ENCODE measurements at places on chromosomes 2 and 18.

GRCh38 chr18:75070235-75070624, 138.7 kb downstream of the PTGR3 start:
- H3K27ac ChIP-seq: peak overlapping the region; percentile 71
- H3K4me3 ChIP-seq: peak overlapping the region; percentile 54
- no peaks in the 10 kb centered on the region for H3K27me3 ChIP-seq
- peaks cover 53% of the 10 kb centered on the region for H3K4me1 ChIP-seq
- no peaks in the 10 kb centered on the region for H3K36me3 ChIP-seq

DNA sequence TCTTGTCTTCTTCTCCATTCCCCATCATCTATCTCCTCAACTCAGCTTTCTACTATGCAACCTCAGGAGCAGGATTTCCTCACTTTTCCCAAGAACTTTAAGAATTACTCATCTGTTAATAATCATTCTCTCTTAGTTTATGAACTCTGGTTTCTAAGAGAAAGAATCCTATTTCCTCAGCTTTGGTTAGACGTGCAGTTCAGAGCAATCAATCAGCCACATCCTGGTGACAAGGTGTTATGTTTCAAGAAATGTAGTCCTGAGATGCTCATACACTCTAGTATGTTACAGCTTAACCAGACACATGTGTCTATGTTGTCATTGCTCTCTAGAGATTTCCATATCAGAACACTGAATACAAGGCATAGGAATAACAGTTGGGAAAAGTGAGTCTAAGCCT, 277.9 kb downstream of the MBD2 start:
- H3K4me1 ChIP-seq: no peaks in the 10 kb centered on the region
- no peaks in the 10 kb centered on the region for H3K36me3 ChIP-seq
- H3K4me3 ChIP-seq: no peak overlapping the region
- no peak for DNase-seq
- H3K27me3 ChIP-seq: no peaks in the 10 kb centered on the region

GRCh38 chr18:44098551-44099098, 582.1 kb upstream of the SETBP1 start:
- H3K4me1 ChIP-seq: no peaks in the 10 kb centered on the region
- H3K27ac ChIP-seq: no peak overlapping the region
- no peak for DNase-seq
- H3K27me3 ChIP-seq: no peaks in the 10 kb centered on the region
- no peaks in the 10 kb centered on the region for H3K36me3 ChIP-seq

DNA sequence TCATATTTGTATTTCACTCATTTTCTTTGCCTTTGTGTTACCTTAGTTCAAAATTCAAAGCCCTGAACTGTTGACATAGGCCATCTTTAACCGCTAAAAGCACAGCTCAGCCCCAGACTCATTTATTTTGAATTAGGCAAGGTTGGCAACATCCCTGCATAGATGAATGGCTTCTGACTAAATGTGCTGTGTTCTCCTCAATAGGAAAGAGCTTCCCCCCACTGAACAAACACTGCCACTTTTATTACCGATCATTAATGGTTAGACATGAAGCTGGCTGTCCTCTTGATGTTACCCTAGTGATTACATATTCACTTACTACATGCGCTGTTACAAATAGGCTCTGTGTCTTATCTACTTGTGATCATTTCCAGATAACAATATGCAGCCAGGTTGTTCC, 170.7 kb downstream of the ADCYAP1 start:
- no peak overlapping the region for H3K27ac ChIP-seq
- no peak overlapping the region for H3K4me3 ChIP-seq
- DNase-seq: no peak
- H3K4me1 ChIP-seq: no peaks in the 10 kb centered on the region
- no peaks in the 10 kb centered on the region for H3K36me3 ChIP-seq

- no peak overlapping the region for H3K27ac ChIP-seq
- no peaks in the 10 kb centered on the region for H3K4me1 ChIP-seq
Observed at GRCh38 chr18:26460449-26461091, 87.8 kb downstream of the KCTD1 start.

DNA sequence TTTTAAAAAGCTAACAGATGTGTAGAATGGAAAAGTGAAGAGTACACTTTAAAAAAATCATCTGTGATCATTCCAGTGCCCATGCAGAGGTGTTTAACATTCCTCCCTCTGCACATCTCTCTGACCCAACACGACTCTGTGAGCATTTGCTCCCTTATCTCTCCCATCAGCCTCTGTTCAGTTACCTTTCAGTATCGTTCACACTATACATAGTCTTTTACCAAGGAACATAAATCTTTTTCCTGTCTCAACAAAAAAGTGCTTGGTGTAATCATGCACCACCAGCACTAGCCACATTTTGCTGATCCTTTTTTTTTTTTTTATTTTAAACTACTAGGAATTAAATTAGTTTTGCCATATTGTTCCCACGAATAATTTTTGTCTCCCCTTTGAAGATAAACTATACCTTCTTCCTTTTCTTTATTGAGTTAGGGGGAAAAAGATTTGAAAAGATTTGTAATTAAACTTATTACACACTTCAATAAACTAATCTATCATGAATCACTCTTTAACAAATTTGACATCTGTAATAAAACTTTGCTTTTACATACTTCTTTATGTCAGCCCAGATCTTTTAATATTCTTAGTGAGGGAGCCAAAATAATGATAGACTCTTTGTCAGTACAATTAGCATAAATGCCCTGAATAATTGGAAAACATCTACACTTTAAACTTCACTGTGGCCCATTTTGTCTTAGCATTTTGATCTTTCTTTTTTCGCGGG, 489.8 kb upstream of the FANCL start:
- no peak overlapping the region for H3K27ac ChIP-seq
- no peak overlapping the region for H3K4me3 ChIP-seq
- no peaks in the 10 kb centered on the region for H3K4me1 ChIP-seq
- no peaks in the 10 kb centered on the region for H3K36me3 ChIP-seq

DNA sequence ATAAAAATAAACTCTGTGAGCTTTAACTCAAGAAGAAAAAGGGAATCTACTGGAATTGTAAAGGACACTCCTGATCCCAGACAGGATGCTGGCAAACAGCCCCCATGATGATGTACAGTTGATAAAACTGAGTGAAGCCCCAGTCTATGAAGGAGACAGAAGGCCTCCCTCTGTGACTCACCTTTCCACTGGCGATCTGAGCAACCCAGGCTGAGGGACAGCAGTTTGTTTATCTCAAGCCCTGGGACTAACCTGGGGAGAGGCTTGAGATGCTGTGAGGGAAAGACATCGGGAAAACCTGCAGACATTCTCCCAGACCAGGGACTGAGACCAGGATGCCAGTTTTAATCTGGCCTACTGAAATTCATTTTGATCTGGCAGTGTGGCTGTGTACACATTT, 104.5 kb upstream of the CDH2 start:
- no peaks in the 10 kb centered on the region for H3K4me1 ChIP-seq
- no peaks in the 10 kb centered on the region for H3K36me3 ChIP-seq
- no peak overlapping the region for H3K27ac ChIP-seq
- no peaks in the 10 kb centered on the region for H3K27me3 ChIP-seq
- no peak for DNase-seq

GRCh38 chr18:70036771-70037347, 89.2 kb upstream of the CD226 start:
- H3K4me1 ChIP-seq: no peaks in the 10 kb centered on the region
- no peak overlapping the region for H3K27ac ChIP-seq
- H3K27me3 ChIP-seq: no peaks in the 10 kb centered on the region
- no peak overlapping the region for H3K4me3 ChIP-seq
- no peak for DNase-seq

GRCh38 chr2:55420439-55420725, 726 bp upstream of the CCDC88A start:
- no peak for DNase-seq
- H3K27me3 ChIP-seq: no peaks in the 10 kb centered on the region
- H3K4me3 ChIP-seq: peak overlapping the region; percentile 94

GRCh38 chr2:231611273-231612108, 18.8 kb downstream of the TEX44 start:
- peak; percentile 75 for DNase-seq
- H3K4me3 ChIP-seq: no peak overlapping the region
- H3K27me3 ChIP-seq: no peaks in the 10 kb centered on the region
- H3K36me3 ChIP-seq: no peaks in the 10 kb centered on the region

DNA sequence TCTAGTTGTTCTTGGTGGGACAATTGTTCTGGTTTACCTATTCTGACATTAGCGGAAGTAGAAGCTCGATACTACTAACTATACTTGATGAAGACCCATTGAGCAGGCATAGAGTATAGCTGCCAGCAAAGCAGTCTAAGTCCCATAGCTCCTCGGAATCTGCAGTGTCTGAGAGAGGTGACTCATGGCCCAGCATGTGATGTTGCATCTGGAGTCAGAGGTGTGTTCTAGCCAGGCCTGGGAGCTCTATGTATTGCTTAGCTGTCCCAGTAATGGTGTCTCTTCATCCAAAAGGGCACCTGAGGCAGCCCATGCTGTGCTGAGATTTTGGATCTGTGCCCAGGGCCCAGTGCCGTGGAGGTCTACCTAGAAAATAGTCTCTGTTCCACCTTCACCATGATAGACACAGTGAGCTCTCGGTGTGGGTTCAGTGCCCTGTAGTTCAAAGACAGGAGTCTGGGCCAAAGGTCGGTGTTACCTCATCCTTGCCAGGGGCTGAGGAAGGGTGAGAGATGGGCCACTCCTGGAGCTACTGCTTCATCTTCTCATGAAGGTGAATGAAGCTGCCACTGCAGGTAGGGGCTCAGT, 47.3 kb downstream of the MEX3C start:
- no peaks in the 10 kb centered on the region for H3K27me3 ChIP-seq
- no peak for DNase-seq
- H3K27ac ChIP-seq: no peak overlapping the region
- no peaks in the 10 kb centered on the region for H3K36me3 ChIP-seq
- H3K4me1 ChIP-seq: peaks cover 37% of the 10 kb centered on the region

DNA sequence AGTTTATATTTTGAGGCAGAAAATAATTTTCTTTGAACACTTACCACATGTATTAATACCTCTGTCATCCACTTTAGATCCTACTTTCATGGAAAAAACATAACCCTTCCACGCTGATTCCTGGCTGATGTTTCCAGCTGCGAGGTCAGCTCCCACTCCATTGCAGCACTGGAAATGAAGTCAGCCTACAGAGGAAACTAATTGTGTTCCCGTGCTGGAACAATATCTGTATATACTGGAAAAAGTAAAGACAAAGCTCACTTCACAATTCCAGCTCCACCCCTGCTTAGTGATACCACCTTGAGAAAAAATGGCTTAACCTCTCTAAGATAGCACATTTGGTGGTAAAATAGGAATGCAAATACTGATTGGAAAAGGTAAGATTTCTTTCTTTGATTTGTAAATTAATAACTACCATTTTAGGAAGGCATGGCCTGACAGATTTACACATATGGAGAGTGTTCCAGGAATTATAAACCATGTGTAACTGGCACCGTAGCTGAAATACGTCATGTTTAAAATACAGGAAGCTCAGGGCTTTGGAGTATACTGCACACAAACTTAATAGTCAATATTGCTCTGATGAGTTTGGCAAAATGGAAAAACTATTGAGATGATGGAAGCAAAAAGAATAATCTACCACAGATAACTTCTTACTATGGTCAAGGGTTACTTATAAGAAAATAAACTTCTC, 90.0 kb downstream of the TRIB2 start:
- no peak for DNase-seq
- no peak overlapping the region for H3K4me3 ChIP-seq
- no peak overlapping the region for H3K27ac ChIP-seq
- H3K36me3 ChIP-seq: no peaks in the 10 kb centered on the region

DNA sequence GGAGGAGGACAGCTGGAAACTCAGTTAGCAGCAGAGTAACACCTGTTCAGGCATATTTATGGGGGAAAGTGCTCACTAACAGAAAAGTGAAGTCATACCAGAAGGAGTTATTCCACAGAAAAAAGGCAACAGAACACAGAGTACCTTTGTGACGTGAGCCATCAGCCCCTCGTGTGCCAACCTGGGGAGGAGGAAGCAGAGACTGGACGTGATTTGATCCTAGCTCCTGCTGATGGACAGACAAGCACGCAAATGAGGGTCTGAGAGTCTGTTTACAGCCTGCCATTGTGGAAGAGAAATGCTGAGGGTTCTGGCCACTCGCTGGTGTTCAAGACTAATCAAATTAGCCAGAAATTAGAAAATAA, 120.7 kb downstream of the ZNF521 start:
- no peaks in the 10 kb centered on the region for H3K36me3 ChIP-seq
- DNase-seq: no peak
- H3K27ac ChIP-seq: no peak overlapping the region
- no peak overlapping the region for H3K4me3 ChIP-seq
- H3K27me3 ChIP-seq: no peaks in the 10 kb centered on the region
- H3K4me1 ChIP-seq: no peaks in the 10 kb centered on the region

GRCh38 chr2:98172951-98173350, 86.0 kb downstream of the VWA3B start:
- no peaks in the 10 kb centered on the region for H3K4me1 ChIP-seq
- no peak for DNase-seq
- H3K36me3 ChIP-seq: no peaks in the 10 kb centered on the region
- H3K27me3 ChIP-seq: peaks cover 17% of the 10 kb centered on the region

DNA sequence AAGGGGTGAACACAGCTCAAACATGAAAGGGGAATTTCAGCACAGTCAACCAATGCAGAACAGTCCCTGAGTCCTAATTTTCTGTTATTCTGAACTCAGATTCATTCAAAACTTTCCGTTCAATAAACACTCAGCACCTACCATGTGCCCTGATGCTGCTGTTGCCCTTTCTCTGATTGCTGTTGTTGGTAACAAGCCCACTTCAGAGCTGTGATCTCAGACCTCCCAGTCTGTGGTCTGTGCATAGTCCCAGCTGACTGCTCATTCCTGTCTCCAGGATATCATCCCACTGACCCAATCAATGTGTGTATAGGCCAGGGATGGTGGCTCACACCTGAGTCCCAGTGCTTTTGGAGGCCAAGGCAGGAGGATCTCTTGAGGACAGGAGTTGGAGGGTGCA, 82.7 kb upstream of the SLC35G4 start:
- H3K27me3 ChIP-seq: peaks cover 3% of the 10 kb centered on the region
- no peaks in the 10 kb centered on the region for H3K36me3 ChIP-seq
- no peak overlapping the region for H3K4me3 ChIP-seq
- H3K4me1 ChIP-seq: no peaks in the 10 kb centered on the region

DNA sequence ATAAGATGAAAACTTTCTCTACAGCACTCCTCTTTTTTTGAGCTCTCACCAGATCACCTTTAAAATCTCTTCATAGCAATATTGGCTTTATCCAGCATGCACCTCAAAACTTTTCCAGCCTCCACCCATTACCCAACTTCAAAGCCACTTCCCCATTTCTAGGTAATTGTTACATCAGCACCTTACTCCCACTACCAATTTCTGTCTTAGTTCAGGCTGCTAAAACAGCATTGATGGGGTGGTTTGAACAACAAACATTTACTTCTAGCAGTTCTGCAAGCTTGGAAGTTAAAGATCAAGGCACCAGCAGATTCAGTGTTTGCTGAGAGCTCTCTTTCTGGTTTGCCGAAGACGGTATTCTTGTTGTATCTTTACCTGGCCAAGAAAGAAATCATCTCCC, 114.0 kb upstream of the SLC39A10 start:
- no peaks in the 10 kb centered on the region for H3K27me3 ChIP-seq
- DNase-seq: no peak
- H3K4me3 ChIP-seq: no peak overlapping the region
- peaks cover 28% of the 10 kb centered on the region for H3K4me1 ChIP-seq
- H3K27ac ChIP-seq: no peak overlapping the region

GRCh38 chr18:24878289-24878688, 417.9 kb downstream of the HRH4 start:
- H3K36me3 ChIP-seq: no peaks in the 10 kb centered on the region
- no peaks in the 10 kb centered on the region for H3K27me3 ChIP-seq
- no peak for DNase-seq
- H3K27ac ChIP-seq: no peak overlapping the region
- no peak overlapping the region for H3K4me3 ChIP-seq

Measured in CD4-positive, alpha-beta T cell (primary cell).